ENCODE measurements at places on chromosomes 3 and 15. TPM values are rescaled to one million over a fixed set of nuclear protein-coding genes. Genes with fewer than 3 reads are reported as not detected.

The PLA2G4F gene
- total RNA-seq: not detected

The ECE2 gene
- total RNA-seq: not detected

The IL16 gene
- total RNA-seq: 0.36 TPM

The XYLB gene
- 1.4 TPM for total RNA-seq

The LTK gene
- 0.14 TPM for total RNA-seq

The POPDC2 gene
- total RNA-seq: 2.1 TPM

The FMN1 gene
- 5.3 TPM for total RNA-seq

The LTF gene
- total RNA-seq: not detected

The WDR53 gene
- total RNA-seq: 13.3 TPM

The C3orf49 gene
- total RNA-seq: not detected

The PLIN1 gene
- not detected for total RNA-seq

The FOXB1 gene
- 1.3 TPM for total RNA-seq

The CTXN2 gene
- not detected for total RNA-seq

The MEGF11 gene
- 0.16 TPM for total RNA-seq

The MAP6D1 gene
- total RNA-seq: 4.6 TPM
